ENCODE measurements at places on chromosomes 1 and 21.

DNA sequence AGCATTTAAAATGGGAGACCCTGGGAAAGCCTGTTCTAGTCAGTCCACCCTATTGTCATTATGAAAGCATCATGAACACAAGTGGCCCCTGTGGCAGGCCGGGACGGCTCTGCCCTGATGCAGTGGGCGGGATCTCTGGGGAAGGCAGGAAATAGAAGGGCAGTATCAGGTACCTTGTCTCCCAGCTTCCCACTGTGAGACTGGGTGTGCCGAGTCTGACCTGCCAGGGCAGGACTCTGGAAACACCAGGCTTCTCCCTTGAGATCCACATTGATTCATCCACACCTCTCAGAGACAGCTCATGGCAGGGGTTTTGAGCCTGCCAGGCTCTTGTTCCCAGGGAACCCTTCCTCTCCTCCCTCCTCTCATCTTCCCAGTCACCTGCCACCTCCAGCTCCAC is 24.5 kb upstream of the GNPAT start:
- DNase-seq: no peak

DNA sequence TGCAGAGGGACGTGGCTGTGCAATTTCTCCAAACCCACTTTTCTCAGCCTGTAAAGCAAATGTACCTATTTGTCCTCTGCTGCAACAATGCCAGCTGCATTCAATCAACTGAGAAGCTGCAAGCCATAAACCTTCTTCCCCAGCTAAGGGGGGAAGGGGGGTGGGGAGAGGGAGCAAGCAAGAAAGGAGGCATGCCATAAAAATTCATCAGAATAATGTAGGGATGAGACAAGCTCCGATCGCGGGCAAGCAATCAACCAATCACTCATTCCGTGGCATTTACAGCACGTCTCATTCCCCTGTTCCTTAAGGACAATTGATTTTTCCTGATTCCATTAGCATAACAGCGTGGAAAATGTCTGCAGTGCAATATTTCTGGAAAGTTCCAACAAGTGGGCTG is 144.8 kb downstream of the DMRTA2 start:
- no peak for DNase-seq

- no peak for DNase-seq
These were observed 169.6 kb upstream of the LHX8 start for GRCh38 chr1:74964508-74965102.

- no peak for DNase-seq
These were observed 51.1 kb upstream of the NTPCR start for GRCh38 chr1:232899268-232899667.

DNA sequence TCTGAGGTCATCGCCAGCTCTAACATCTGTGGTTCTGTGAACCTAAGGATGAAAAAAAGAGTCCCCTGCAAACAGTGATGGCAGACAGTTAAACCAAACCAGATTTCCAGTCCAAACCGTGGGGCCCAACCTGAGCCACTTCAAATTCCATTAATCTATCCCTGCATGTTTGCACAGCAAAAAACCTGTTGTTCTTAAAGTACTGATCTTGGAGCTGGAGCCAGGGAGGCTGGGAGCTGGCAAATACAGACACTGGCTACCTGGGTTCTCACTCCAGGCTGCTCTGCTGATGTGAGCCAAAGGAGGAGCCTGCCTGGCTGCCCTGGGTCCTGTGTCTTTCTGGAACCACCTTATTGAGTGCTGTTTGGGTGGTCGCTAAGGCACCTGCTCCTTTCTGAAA is 16.4 kb downstream of the LDLRAD1 start:
- DNase-seq: no peak

DNA sequence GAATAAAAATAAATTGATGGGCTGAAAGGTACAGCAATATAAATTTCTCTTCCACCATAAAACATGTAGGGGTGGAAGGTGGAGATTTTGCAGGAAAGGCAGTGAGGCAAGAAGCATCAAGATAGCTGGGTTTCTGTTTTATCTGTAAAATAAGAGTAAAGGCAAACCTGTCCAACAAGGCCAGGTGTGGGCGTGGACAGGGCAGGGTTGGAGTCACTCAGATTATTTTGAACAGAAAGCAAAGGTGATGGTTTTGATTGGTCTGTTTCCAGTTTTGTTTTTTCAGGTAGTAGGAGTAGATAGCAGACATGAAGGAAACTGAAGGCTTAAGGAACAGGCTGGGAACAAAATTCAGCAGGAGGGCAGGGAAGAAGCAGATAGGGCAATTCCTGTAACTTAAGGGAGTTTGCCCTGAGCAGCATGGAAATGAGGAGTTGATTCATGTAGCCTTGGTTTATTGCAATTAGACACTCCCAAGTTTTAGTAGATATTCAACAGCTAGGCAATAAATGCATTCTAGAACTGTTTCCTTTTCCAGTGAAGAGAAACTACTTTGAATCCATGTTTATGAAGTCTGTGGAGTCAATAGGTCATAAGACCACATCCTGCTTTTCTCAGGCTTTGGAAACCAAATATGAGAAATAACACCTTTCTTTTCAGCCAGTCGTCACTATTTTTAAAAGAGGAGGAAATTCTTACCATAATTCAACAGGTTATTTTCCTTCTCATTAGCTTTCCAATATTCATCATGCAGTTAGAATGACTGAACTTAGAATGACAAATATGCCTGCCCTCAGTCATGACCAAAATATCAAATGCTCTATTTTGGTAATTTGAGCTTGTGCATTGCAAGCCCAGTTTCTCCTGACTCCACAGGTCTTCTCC is 38.7 kb upstream of the CD55 start:
- DNase-seq: no peak

DNA sequence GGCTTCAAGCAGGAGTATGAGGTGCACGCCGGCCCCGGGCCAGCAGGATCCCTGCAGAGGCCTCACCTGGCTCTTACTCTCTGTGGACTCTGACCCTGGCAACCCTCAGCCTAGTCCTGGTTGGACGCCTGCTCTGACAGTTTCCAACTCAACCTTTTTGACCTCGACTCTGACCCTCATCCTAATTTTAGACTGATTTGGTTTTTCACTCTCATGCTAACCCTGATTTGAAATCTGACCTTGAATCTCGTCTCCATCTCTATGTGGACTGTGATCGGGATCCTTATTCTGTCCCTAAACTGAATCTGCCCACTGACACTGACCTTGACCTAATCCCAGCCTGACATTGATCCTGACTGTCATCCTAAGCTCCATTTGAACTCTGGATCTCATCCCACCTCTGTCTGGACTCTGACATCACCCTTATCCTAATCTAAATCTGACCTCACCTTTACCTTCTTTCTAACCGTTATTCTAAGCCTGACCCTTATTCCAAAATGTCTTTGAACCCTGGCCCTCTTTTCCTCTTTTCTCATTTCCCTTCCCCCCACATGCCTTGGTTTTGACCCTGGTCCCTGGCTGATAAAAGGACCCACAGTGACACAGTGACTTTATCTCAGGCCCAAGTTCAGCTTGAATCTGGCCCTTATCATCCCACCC is 67.8 kb downstream of the PTPRU start:
- no peak for DNase-seq

DNA sequence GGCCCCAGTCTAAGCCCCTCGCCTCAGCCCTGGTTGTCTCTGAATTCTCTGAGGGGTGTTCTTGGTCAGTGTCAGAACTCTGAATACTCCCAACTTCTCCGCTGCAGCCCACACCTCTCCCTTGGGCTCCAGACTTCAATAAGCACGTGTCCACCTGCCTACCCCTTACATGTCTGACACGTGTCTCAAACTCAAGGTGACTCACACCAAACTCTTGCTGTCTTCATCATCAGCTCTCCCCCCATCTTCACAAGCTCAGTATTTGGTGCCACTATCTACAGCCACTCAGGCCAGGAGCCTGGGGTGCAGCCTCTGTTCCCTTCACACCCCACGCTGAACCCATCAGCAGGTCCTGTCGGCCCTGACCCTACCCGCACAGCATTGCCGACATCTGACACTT is 18.8 kb upstream of the UBXN10 start:
- DNase-seq: no peak
